Gastroesophageal sphincter (tissue), 4 donors: ENCODE measurements at places on chromosomes 1 and 21. TPM values are rescaled to one million over a fixed set of nuclear protein-coding genes. Genes with fewer than 3 reads are reported as not detected.

DNA sequence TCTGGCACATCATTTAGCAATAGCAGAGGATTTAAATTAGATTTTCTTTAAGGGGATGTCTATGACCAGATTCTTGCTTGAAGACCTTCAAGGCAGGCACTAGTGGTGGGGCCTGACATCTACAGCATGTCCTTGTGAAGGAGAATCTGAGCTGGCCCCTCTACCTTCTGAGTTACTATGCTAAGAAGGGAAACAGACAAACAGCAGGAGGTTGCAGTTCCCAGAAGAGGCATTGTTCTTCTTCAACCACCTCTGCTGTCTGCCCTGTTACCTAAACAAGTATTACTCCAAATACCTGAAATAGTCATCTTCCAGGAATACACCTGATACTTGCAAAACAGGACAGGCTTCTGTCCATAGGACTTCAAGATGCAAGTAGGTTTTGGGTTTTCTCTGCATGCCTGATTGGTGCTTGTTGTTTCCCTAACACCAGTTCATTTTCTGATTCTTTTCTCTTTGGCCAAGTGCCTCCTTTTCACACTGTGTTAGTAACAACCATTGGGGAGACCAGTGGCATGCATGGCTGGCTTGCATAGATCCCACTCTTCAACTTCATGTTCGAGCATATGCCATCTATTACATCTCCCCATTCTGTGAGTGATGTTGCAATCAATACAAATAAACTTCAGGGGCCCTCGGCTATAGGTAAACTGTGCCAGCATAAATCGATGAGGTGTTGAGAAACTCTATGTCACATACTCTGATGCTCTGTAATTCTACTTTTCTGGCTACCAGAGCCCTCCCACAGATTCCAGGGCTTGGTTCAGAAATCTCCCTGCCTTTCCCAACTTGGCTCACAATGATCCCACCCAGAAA lies 93.0 kb upstream of the DUSP10 start:
- no peak for ATAC-seq

- no peak for ATAC-seq
Measured at GRCh38 chr1:93925206-93925605, 16.0 kb upstream of the GCLM start.

- no peak for ATAC-seq
Measured at GRCh38 chr21:37259426-37259825, 7.7 kb downstream of the VPS26C start.

GRCh38 chr1:61109158-61109557 lies 26.8 kb downstream of the NFIA start:
- ATAC-seq, result no peak

DNA sequence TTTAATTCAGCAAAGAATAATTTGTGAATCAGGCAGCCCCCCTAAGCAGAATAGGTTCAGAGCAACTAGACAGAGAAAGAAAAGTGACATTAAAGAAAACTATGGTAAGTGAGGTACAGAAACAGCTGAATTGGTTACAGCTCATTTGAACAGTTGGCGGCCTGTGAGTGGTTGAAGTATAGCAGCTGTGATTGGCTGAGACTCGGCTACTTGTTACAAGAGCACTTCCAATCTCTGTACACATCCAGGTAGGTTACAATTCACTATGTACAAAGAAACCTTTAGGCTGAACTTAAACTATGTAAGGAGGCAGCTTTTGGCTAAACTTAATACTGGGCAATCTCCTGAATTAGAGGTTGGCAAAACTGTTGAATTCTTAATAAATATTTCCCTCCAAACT lies 171.1 kb upstream of the LHX8 start:
- ATAC-seq, result no peak

DNA sequence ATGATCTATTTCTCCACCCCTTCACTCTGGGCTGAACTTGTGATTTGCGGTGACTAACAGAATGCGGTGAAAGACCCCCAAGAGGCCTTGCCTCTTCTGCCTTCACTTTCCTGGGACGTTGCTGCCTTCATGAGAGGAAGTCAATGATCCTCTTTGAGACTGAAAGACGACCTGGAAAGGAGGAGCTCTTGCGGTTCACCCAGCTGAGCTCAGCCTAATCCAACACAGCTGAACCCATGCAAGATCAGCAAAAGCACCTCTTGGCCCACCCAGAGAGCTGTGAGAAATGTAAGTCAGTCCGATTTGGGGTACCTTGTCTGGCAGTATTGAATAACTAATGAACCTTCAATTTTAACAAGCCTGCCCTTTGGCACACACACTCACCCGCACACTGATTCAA lies 767.4 kb upstream of the TPTE start:
- ATAC-seq, result no peak

DNA sequence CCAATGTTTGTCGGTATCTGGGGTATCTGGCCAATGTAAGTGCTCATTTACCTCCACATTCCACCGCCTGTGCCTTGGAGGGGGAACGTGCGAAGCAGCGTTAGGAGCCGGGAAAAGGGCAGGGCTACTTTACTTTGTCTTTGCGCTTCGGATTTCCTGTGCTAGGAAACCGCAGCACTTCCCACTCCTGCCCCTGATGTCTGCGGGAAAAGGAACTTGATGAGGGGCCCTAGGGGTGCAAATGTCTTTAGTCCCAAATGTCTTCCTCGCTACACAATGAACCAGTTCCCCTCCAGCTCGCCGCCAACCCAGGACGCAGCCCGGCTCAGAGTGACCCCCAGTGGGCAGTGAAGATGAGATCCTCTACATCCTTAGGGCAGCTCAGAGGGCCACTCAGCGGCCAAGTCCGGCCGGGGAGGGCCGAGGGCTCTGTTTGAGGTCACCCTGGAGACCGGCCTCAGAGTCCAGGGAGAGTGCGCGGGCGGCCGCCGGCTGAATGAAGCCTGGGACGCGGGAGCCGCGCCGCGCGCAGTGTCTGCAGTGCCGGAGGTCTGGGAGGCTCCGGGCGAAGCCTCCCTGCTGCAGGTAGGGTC lies at the start of gene DYNLT5:
Gene DYNLT5, plus strand, starts transcription at position 460 of the 593 bp plus-strand sequence. CDS start 2,200 bp downstream, outside the sequence.
- peak; percentile 50 for ATAC-seq

- ATAC-seq, result no peak
Measured at GRCh38 chr1:220198186-220199005, 73.9 kb downstream of the RAB3GAP2 start.

DNA sequence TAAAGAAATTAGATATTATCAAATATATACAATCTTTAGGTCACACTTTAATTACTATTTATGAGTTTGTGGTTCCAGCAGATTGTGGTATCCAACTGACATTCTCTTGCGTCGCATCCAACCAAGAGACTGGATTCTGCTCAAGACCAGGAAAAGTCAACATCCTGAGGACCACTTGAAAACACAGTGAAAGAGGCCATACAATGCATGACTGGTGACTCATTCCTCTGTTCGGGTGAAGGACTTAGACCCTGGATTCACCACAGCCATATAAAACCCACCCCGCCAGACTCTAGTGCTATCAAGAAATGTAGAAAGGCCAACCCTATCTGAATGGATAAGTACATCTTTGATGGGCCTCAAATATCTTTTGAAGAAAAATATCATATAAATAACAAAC lies 14.5 kb upstream of the CFHR4 start:
- ATAC-seq, result no peak

GRCh38 chr1:86487811-86488141 lies 19.0 kb downstream of the CLCA1 start:
- ATAC-seq, result peak; percentile 58

DNA sequence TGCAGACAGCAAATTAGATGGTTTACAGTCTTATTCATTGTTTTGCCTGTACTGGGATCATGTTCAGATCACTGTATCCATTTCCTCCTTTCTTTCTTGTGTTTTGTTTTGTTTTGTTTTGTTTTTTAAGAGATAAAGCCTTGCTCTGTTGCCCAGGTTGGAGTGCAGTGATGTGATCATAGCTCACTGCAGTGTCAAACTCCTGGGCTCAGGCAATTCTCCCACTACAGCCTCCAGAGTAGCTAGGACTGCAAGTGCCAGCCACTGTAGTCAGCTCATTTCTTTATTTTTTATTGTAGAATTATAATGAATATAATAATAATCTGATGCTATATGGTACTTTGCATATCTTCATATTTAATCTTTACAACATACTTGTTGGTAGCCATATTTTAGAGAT lies 403.7 kb upstream of the B3GALT2 start:
- ATAC-seq, result no peak

DNA sequence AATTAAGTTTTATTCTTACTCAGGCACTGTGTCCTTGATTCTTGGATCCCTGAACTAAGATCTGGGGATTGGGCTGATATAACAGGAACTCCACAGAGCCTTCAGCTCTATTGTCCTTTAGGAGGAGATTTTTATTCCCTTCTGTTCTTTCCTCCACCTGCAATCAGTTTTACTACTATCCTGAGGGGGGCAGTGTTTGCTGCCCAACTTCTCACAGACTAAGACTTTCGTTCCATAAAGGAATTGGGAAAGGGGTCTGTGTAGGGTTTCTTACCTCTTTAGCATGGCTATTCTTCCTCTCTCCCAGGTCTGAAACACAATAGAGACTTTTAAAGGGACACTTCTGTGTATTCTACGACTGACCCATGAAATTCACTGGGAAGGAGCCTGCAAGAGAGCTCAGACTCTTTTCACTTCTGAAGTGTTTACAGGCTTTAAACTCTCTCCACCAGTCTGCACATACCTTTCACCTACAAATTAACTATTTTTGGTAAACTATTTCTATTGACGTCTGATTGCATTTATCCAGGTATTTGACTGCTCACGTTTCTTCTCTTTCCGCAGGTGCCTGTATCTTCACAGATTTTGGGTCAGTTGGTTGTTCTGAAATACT lies 103.3 kb upstream of the DEPDC1 start:
- ATAC-seq, result peak; percentile 36

DNA sequence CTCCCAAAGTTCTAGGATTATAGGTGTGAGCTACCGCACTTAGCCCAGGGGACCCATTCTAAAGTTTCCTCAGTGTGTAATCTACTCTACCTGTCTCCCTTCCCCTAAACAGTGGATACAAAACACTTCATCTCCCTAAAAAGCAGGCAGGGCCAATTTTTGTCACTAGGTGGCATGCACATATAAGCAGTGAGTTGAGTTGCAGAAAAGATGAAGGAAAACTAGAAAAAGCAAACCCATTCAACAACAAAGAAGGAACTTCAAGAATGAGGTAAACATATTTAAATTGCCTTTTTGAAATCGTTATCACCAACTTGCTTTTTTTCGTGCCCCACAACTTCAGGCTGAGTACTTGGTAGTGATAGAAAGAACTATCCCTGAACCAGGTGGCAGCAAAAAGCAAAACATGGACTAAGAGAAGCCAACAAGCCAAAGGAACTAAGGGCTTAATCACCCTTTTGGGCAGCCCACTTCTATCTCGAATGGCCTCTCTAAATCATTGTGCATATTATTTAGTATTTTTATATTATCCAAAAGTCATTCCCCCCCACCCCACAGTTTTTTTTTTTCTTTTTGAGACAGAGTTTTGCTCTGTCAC lies 19.7 kb upstream of the ALDH9A1 start:
- no peak for ATAC-seq

- ATAC-seq, result peak; percentile 46
Measured at GRCh38 chr1:197675583-197676208, 99.6 kb downstream of the DENND1B start.

- ATAC-seq, result no peak
Measured at GRCh38 chr1:10252508-10252907, 42.1 kb downstream of the KIF1B start.

DNA sequence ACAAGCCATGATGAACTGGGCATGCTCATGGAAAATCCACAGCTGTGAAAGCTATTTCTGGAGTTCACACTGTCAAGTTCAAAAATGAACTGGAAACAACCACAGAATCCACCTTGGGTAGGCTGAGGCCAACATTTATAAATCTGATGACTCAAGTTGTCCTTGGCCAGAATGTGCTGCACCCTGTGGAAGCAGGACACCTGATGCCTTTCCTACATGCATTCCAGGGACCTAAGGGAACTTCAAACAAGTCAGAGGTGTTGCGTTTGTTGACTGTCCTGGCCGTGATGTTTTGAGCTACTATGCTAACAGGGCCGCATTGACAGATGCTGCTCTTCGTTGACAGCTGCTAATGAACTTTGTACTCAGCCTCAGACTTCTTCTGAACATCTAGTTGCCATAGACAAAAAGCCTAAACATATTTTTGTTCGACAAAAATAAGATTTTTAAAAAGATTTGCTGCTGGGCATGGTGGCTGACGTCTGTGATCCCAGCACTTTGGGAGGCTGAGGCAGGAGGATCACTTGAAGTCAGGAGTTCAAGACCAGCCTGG lies 127.9 kb upstream of the SLC45A1 start:
- peak; percentile 87 for ATAC-seq

- ATAC-seq, result no peak
Measured at GRCh38 chr1:217660353-217661062, 29.4 kb downstream of the SPATA17 start.

- no peak for ATAC-seq
Measured at GRCh38 chr1:157363660-157364140, 188.6 kb downstream of the FCRL5 start.

- ATAC-seq, result no peak
Measured at GRCh38 chr1:11847667-11848372, at the start of gene NPPA. Gene NPPA (minus strand): TSS chr1:11847783. CDS start chr1:11847684, 99 bp downstream.

GRCh38 chr1:65773391-65774123 lies 19.1 kb upstream of the PDE4B start:
- no peak for ATAC-seq

DNA sequence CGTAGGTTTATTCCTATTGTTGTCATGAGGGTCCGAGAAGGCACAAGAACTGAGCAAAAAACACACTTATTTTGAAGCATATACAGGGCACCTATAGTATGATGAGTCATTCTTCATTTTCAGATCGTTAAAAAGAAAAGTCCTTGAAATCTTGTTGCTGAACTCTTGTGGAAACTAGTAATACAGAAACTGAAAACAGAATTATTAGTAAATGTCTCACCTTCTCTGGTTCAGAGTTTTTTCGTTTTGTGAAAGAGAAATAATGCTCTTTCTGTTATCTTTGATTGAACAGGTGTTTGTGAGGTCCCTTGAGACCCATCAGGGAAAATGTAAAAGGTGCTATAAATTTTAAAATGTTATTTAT lies 102.0 kb upstream of the COA6 start:
- no peak for ATAC-seq

- no peak for ATAC-seq
Measured at GRCh38 chr1:232472485-232473041, 157.4 kb downstream of the SIPA1L2 start.

GRCh38 chr1:39199593-39199992 lies 4.9 kb upstream of the MACF1 start:
- no peak for ATAC-seq

DNA sequence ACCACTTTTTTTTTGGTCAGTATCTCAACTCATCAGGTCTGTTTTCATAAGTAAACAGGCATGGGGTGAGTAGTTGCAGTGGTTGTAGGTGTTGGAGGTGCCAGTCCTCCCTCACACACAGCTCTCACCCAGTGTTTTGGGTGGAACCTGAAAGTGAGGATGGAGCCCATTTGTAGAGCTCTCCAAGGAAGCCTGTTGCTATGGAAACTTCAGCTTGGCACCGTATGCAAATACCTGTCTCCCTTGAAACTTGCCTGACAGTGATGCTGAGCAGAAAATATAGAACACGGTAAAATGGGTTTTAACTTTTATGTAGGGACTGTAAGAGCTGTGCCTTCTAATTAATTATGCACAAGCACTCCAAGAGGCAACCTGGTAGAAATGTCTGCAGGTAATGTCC lies 214.1 kb downstream of the AJAP1 start:
- ATAC-seq, result no peak

Gene ATP6V1G3
- total RNA-seq, result not detected

Gene TGFB2
- 6.2 TPM for total RNA-seq

Gene NPR1
- 57.0 TPM for total RNA-seq

Gene FMO5
- 2.8 TPM for total RNA-seq

Gene PLD5
- 1.4 TPM for total RNA-seq

Gene MYOG
- 0.35 TPM for total RNA-seq

Gene AMY1A
- not detected for total RNA-seq

Gene RIMKLA
- total RNA-seq, result 7.0 TPM

Gene SPRR5
- not detected for total RNA-seq

Gene KRTAP19-1
- total RNA-seq, result not detected

Gene C1orf56
- 3.7 TPM for total RNA-seq

Gene LIPI
- total RNA-seq, result not detected

Gene PEAR1
- total RNA-seq, result 10.7 TPM

Gene SV2A
- 9.2 TPM for total RNA-seq
